ENCODE measurements at places on chromosomes 3 and 15.

GRCh38 chr15:58678683-58679082 is 70.8 kb downstream of the ADAM10 start:
- no peak for DNase-seq

DNA sequence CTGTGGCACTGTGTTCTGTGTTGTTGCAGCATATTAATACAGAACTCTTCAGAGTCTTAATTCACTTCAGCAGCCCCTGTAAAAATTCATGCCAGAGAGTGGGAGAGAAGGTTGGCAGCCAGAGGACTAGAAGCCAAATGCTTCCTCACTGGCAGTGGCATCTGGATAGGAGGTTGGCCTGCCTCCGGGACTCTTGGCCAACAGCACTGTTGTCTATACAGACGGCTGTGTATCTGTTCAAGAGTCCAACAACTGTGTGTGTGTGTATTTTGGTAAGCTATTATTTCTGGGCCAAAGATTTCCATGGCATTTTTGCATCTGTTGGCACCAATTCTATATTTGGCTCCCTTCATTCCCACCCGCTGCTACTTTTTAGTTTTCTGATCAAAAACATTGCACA is 156.0 kb upstream of the SOX2 start:
- DNase-seq: no peak

DNA sequence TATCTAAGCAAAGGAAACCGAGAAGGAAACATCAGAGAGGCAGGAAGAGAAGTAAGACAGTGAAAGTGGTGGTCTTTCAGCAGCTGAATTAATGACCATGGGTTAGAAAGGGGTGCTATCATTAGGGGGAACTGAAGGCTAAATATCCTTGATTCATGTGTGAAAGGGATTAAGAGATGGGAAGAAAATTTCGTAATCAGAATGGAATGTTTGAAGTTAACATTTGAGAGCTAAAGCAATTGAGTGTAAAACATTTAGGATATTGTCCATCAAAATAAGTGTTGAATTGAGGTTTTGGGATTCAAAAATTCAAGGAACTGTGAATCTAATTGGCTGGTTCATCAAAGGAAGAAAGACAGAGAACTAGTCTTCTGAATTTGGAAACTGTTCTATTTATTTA is 4.1 kb upstream of the ECT2 start:
- DNase-seq: no peak

DNA sequence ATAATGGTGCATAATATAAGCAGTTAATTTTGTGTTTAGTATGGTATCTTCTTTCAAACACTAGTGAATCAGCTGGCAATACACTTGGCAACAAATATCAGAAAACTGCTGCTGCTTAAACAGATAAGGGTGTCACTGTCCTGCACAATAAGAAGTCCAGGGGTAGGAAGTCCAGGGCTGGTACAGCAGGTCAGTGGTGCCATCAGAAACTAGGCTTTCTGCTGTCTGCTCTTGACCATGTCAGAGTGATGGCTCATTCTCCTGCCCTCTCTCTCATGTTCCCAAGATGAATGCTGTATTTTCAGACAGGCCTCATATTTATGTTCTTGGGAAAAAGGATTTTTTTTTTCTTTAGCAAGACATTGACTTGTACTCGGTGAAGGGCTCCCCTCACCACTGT is 9.2 kb upstream of the GRK7 start:
- DNase-seq: no peak

DNA sequence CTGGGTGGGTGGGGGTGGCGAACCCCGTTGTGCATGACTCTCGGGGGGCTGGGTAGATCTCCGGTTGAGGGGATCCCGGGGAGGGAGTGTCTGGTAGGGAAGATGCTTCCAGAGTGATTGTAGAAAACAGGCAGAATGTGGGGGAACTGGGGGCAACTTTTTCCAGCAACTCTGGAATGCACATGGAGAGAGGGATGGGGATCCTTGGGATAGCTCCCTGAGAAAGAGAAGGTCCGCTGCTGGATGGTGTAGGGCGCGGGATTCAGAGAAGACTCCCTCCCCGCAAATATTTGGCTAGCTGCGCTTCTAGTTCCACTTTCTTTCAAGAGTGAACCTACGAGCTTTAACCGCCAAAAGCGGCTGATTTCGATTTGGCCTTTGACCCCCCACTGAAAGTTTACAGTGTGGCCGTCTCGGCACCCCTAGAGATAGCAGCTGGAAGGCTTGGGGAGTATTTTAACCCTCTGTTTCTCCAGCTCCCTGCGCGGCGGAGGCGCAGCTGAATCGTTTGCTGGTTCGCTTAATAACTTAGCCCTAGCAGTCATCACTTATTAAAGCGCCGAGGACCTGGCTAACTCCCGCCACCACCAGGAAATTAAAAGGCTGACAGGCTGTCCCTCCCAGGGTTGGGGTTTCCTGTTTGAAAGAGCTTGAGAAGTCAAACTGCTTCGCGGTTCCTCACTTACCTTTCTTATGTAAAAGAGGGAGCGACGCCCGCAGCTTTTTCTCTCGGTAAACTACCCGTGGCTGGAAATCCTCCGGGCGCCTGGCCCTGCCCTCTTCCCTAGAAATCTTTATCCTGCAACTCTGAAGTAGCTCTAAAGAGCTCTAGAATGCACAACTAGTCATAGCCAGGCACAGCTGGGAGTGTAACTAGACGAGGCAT is 1.2 kb downstream of the PHLDB2 start:
- DNase-seq: no peak

DNA sequence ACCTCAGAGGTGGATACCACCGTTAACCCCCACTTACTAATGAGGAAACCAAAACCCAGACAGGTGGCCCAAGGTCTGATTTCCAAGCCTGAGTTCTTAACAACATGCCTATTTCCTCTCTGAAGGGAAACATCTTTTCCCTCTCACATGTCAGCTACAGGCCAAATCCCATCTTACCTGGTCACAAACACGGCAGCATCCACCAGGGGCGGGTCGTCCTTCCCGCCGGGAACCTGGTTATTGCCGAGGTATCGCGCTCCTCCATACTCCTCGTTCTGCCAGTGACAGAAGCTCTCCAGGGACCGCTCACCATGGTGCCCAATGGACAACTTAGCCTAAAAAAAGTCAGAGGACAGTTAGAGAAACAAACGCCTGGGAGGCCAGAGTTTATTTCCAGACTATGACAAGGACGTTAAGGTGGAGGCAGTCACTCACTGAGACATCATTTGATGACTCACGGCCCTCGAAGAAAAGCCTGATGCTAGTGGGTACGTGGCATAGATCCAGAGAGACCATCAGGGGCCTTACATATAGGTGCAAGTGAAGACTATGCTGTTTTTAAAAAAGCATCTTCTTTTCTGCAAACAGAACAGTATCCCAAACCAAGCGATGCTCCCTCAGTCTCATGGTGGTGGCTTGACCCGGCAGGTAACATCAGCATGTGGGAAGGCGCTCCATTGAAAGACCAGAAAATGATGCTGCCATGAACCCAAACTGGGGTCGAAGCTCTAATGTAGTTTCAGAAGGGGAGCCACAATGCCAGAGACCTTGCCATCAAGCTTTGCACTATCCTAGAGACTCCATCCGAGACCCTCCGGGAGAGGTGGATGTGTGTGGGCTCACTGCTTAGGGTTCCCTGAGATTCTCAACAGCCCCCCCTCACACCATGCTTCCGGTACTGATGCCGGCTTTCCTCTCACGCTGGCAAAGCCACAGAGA is 80.2 kb downstream of the ADAMTS17 start:
- DNase-seq: no peak

- no peak for DNase-seq
These were observed 23.0 kb upstream of the CTXND1 start for GRCh38 chr15:80274996-80275395.

DNA sequence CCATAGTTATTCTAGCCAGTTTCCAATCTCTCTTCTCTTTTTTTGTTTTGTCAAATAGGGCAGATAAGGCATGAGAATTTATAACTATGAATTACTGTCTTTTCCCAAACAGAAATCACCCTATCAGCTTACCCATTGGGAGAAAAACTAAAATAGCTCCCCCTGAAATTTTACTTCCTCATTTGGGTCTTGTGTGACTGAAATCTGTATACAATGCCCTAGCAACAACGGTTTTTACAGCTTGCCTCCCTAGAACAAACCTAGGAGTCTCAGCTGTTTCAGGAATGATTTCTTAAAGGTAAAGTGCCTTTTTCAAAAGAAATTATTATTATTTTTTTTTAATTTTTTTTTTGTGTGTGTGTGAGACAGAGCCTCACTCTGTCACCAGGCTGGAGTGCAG is 56.8 kb downstream of the CD86 start:
- peak; percentile 33 for DNase-seq

DNA sequence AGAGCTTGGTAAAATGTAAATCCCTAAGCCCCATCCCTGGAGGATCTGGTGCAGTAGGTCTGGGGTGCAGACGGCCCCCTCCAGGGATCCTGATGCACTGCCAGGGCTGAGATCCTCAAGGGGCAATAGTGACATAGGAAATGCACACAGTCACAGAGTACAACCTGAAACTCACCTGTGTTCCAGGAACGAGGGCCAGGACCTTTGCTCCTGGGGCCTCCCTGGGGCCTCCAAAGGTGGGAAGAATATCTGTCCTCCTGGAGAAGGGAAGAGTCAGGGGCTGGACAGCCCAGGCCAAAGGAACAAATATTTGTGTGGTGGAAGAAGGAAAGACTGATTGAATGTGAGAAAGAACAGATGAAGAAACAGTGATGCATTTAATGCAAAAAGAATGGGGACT is 9.5 kb downstream of the SSUH2 start:
- no peak for DNase-seq

GRCh38 chr3:152511904-152512303 is 243.2 kb downstream of the MBNL1 start:
- no peak for DNase-seq

- no peak for DNase-seq
These were observed 174.5 kb upstream of the GAP43 start for GRCh38 chr3:115448851-115449250.

- no peak for DNase-seq
These were observed 166.5 kb downstream of the USP13 start for GRCh38 chr3:179819379-179819778.

- no peak for DNase-seq
These were observed 6.2 kb upstream of the ZNF619 start for GRCh38 chr3:40470701-40471100.

GRCh38 chr3:166810741-166811445 is 569.2 kb downstream of the ZBBX start:
- DNase-seq: no peak

GRCh38 chr3:131142580-131142979 is 115.9 kb downstream of the NEK11 start:
- no peak for DNase-seq

- no peak for DNase-seq
These were observed 48.9 kb downstream of the PTH1R start for GRCh38 chr3:46926447-46926846.

- no peak for DNase-seq
These were observed 75.3 kb downstream of the P2RY1 start for GRCh38 chr3:152910211-152910610.

- no peak for DNase-seq
These were observed at the start of gene HAPLN3 for GRCh38 chr15:88894819-88895767. HAPLN3 (minus strand) TSS chr15:88895544; CDS start chr15:88887298, 8,246 bp downstream.

GRCh38 chr3:108907194-108907593 is 46.5 kb downstream of the GUCA1C start:
- no peak for DNase-seq

- DNase-seq: no peak
These were observed 2.3 kb downstream of the UACA start for GRCh38 chr15:70761046-70761445.

DNA sequence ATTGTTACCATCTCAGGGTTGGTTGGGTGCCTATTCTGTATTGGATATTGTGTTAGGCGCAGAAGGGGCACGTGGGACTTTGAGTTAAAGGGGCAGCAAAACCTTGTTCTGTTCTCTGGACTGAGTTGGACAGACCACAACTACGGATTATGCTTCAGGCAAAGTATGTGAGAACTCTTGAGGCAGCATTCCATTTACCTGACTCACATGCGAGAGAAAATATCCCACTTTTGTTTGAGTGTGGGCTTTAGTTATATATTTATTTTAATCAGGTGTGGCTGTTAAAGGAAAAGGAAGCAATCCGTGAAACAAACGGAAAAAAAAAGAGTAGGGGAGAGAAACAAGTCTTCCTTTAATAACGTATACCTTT is 627 bp upstream of the PLS1 start:
- DNase-seq: no peak

DNA sequence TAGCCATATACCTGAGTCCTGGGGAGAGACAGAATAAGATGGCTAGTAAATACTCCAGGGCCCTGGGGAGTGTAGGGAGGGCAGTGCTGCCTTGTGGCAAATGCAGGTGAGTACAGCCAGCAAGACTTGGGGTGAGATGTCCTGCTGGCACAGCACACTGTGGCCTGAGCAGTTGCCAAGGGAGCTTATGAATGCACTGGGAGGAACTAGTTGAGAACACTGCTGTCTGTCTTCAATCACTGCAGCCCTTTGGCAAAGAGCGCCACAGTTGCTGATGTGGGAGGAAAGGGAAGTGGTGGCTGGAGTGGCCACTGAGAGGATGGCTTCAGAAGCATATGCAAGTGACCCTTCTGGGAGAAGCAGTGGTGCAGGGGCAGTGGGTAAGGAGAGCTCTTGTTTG is 264.6 kb downstream of the RORA start:
- DNase-seq: no peak

- no peak for DNase-seq
These were observed 12.4 kb downstream of the NDUFB4 start for GRCh38 chr3:120608506-120608905.
